ENCODE measurements at places on chromosomes 1 and 21. TPM values are rescaled to one million over a fixed set of nuclear protein-coding genes. Genes with fewer than 3 reads are reported as not detected.

The GUCA2A gene
- total RNA-seq = not detected

The FCRL1 gene
- total RNA-seq = not detected

- no peak for DNase-seq
These were observed 19.7 kb downstream of the EPHA8 start for GRCh38 chr1:22582661-22583635.

- DNase-seq = peak; percentile 99
These were observed 2.9 kb upstream of the S100A2 start for GRCh38 chr1:153568367-153569099.

DNA sequence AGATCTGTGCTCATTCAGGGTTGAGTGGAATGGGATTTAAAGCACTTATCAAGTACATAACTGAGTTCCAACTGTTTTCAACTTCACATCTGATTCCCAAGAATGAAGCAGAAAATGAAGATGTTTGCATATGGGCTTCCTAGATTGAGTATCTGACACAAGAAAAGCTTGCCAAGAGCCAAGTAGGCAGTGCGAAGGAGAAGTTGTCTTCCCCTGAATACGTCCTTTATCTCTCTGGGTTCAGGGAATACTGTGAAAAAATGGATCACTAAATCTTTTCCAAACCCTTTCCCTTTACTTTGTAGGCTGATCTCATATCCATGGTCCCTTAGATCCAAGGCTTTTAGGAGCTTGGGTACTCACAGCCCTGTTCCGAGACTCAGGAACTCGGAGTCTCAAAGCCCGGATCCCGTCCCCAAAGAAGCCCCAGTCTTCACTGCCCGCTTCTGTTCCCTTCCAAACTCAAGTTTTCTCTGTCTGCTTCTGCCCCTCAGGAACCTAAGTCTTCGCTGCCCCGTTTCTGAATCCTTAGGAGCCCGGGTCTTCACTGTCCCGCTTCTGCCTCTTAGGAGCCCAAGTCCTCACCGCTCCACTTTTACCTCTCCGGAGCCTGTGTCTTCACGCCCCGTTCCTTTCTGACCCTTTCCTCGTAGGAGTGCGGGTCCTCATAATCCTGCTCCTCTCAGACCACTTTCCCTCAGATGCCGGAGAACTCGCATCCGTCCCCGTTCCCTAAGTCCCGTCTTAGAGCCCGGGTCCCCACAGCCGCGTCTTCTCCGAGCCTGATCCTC is 616 bp downstream of the TAF12 start:
- DNase-seq = no peak

DNA sequence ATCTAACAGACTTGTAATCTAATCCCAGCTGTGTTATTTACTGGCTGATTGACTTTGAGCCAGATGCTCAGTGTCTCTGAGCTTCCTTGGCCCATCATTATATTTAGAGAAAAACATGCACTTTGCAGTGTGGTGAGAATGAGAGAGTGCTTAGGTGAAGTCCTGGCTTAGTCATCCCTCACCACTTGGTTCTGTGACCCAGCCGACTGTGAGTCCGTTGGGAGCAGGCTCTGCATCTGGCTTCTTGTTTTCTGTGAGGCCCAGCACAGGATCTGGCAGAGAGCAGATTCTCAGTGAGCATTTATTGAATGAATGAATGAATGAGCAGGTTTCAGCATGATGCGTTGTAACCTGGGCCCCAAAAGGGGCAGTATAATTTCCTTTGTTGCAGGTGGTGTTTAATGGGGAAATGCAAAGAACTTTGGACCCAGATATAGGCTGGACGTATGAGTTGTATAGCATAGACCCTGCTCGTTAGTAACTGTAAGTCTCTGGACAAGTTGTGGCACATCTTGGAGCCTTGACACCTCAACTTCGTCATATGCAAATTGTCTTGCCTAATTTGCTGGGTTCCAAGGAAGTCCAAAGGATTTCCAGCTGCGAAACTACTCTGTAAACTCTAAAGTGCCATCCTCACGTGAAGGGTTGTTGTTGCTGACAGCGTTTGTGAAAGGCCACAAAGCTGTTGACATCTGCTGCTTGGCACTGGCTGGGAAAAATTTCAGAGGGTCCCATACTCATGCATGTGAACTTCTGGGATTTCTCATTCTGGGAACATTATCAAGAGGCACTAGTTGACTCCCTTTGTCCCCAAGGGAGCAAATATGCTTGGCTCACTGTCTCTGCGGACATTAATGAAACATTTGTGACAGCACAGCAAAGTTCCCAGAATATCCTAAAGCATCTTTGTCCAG is 138.8 kb upstream of the USP24 start:
- DNase-seq = peak; percentile 87

DNA sequence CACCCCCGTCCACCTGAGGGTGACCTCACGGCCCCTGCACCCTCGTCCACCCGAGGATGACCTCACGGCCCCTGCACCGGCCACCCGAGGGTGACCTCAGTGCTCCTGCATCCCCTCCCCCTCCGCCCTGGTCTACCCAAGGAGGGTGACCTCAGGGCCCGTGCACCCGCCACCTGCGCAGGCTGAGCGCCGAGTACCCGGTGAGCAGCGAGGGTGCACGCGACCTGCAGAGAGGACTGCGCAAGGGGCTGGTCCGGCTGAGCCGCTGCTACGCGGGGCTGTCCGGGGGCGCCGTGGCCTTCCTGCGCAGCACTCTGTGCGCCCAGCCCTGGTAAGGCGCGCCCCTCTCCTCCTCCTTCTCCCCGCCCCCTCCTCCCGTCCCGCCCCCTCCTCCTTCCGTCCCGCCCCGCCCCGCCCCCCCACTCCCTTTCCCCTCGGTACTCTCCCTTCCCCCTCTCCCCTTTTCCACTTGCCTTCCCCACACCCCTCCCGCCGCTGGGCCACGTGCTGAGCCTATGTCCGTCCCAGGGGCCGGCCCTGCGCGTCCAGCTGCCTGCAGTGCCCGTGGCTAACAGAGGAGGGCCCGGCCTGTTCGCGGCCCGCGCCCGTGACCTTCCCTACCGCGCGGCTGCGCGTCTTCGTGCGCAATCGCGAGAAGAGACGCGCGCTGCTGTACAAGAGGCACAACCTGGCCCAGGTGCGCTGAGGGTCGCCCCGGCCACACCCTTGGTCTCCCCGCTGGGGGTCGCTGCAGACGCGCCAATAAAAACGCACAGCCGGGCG is 28.4 kb downstream of the TRIM11 start:
- DNase-seq = peak; percentile 44
